ENCODE measurements at places on chromosomes 6 and 20.

GRCh38 chr6:46491628-46492547, 639 bp upstream of the RCAN2 start:
- no peak for DNase-seq

DNA sequence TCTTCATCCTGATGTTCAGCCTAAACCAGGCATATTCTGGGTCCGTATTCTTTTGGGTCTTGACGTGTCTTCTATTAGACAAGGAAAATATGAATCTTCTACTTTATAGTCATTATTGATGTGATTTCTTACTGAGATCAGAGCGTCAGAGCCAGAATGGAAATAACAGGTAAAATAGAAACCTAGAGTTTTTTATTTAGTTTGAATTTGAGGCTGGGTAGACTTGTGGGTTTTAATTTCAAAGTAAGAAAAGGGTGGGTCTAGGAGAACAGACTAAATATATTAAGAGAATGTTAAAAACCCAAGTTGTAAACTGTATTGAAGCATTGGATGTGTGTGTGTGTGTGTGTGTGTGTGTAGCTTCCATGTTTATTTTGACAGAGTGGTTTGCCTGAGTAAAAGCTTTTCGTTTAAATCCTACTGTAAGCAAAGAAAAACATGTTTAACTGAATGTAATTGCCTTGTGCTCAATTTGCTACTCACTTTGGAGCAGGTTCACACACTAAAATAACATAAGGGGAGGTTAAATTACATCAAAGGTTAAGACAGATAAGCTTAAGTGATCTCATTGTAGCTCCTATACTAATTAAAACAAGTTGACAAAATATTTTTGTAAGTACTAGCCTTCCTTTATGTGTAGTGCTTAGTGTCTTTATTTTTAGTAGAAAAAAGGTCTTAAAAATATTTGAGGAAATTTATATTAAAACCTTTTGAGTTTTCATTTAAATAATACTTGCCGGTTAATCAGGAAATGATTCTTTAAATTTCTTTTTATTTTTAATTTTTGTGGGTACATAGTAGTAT, 17.4 kb downstream of the HECA start:
- no peak for DNase-seq

- DNase-seq, result no peak
Measured at GRCh38 chr20:51636123-51636522, 93.6 kb upstream of the NFATC2 start.

GRCh38 chr20:37943501-37944455, 40.9 kb downstream of the VSTM2L start:
- DNase-seq, result no peak

DNA sequence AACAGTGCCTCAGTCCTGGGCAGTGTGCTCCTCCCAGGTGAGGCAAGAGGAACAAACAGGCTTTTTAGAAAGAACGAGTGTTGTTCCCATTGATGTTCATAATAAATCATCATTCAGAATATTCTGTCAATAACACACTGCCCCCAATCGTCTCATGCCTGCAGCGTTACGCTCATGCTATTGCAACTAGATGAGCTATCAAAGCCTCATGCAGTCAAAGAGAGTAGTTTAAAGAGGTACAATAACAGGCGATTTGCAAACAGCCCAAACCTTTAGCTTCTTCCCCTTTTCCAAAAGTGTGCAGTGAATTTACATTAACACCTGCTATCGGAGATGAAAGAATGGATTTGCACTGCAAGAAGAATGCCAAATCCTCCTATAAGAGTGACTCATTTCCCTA, 1164.7 kb upstream of the MAP3K7 start:
- no peak for DNase-seq

DNA sequence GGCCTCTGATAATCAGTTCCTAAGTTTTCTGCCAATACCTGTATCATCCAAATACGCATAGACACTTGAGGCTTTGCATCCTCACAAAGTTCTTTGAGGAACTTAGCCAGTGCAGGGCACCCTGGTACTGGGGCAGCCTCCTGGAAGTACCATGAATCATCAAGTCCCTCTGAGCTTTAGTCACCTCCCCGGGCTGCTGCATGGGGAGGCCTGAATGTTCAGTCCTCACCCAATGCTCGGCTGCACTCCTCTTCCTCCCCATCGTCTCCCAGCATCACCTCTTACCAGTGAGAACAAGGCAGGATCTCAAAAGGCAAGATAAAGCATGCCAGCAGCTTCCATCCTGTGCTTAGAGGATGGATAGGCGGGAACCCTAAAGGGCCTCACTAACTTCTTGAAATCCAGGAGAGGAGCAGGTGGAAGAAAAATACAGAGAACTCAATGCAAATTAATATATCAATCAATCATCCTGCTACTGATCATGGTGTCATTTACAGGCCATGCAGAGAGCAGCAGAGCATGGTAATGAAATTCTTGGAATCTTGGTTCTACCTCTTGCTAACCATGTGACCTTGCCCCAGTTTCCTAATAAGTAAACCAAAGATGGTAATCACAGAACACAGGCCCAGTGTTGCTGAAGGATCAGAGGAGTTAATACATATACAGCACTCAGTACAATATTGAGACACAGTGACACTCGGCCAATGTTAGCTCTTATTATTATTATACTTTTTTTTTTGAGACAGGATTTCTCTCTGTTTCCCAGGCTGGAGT, 4.7 kb upstream of the CCN6 start:
- no peak for DNase-seq

- DNase-seq, result no peak
Measured at GRCh38 chr20:49768204-49769047, 44.2 kb upstream of the SLC9A8 start.

DNA sequence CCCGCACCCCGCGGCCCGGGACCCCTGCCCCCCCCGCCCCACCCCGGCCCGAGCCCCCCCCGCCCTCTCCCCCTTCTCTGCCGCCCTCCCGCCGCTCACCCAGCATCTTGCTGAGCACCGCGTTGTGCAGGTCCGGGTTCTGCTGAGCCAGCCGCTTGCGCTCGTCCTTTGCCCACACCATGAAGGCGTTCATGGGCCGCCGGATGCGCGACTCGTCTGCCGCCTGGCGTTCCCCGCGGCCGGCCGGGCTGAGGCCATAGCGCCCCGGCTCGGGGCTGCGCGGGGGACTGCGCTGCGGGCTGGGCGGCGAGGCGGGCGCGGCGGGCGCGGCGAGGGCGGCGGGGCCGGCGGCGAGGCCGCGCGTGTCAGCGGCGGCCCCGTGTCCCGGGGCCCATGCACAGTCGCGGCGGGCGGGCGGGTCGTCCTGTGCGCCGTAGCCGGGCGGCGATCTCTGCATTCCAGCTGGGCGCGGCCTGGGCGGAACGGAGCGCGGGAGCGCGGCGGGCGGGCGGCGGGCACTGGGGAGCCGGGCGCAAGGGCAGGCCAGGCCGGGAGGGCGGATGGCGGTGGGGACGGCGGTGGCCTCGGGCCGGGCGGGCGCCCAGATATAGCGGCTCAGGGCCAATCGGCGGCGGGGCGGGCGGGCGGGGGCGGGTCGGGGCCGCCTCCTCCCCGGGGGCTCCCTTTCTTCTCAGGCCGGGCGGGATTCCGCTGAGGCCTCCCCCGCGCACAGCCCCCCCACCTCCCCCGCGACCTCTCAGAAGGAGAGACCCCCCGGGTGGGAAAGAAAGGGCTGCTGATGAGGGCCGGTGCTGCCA, at the start of gene SOX18:
TSS of gene SOX18 (minus strand) at position 580 of the 818 bp plus-strand sequence. CDS start at position 457, 123 bp downstream.
- no peak for DNase-seq

- no peak for DNase-seq
Measured at GRCh38 chr6:42453654-42454427, 2.1 kb upstream of the TRERF1 start.

DNA sequence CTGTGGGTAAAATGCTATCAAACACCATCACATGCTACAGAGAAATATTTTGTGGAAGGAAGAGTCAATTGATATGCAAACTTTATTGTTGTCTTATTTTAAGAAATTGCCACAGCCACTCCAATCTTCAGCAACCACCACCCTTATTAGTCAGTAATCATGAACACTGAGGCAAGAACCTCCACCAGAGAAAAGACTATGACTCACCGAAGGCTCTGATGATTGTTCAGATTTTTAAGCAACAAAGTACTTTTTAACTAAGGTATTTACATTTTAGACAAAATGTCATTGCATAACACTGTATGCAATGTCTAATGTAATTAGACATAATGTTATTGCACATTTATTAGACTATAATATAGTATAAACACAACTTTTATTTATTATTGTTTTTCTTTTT, 26.2 kb upstream of the MMP24 start:
- DNase-seq, result no peak

DNA sequence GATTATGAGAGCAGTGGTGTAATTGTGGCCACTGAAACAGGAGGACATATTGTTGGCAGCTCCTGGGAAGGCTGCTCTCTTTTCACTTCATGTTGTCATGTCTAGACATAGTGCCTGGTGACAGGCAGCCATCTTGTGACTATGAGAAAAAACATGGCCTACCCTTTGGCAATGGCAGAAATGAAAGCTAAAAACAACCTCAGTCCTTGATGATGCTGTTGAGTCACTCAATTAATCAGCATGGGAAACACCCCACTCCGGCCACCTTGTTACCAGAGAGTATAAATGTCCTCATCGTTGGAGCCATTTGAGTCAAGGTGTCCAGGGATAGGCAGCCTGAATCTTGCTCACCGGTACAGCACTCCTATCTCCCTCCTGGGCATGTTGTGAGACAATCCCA, 31.2 kb upstream of the HMGA1 start:
- no peak for DNase-seq

DNA sequence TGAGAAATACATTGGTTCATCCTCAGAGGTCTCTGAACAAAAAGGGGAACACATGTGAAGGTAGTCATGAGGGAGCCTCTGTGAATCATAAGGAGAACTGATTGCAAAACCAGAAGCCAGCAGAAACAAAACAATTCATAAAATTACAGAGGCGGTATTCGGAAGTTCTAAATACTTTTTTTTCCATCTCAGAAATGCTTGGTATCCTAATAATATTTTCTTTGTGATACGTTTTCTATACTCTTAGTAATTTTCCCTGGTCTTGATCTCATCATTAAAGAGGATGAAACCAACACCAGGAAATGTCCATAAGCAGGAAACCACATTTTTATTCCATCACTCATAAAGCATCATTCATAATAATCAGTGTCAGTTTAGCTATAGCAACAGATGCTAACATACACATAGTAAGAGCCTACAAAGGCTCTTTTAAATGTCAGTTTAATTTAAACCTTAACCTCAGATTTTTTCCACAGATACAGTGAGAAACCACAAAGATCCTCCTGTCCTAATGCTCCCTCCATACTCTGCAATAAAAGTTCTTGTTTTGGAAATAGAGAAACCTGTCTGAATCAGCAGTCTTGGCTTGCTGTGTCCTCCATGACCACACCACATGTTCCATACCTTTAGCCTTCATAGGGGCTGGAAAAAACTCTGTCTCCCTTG, 29.2 kb downstream of the SGK1 start:
- no peak for DNase-seq

GRCh38 chr20:12455148-12455547, 537.5 kb downstream of the BTBD3 start:
- no peak for DNase-seq

- no peak for DNase-seq
Measured at GRCh38 chr6:136775548-136775947, 16.7 kb downstream of the MAP3K5 start.

DNA sequence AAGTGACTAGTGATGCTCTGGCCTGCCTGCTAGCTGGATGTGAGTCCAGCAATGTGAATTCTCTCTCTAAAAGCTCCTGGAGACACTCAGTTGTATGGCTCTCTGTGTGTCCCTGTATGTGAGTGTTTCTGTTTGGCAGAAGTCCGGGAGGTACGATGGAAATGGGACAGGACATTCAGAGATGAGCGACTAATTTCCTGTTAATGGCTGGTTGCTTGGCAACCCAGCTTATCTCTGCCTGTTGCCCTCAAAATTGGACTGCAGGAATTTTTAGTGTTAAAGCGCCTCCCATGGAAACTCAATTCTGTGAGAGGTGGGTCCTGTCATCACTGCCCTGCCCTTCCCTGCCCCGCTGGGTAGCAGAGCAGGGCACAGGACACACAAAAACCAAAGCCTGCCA, 136.8 kb upstream of the LRFN2 start:
- DNase-seq, result no peak

DNA sequence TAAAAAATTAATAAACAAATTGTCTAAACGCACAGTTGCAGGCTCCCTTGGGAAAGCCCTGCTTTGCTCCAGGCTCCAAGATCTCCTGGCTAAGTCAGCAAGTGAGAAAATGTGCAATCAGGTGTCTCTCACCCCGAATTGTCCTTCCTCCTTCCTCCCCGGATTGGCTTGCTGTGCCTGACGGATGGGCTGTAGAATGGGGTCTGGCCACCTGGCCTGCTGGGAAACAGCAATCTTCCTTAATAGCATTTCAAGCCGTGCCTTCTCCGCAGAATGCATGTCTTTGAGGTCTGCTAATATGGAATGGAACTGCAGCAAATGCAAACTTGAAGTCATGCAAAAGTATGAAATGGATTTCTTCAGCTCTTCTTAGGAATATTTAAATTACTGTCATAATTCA, 43.7 kb upstream of the CDKAL1 start:
- no peak for DNase-seq

DNA sequence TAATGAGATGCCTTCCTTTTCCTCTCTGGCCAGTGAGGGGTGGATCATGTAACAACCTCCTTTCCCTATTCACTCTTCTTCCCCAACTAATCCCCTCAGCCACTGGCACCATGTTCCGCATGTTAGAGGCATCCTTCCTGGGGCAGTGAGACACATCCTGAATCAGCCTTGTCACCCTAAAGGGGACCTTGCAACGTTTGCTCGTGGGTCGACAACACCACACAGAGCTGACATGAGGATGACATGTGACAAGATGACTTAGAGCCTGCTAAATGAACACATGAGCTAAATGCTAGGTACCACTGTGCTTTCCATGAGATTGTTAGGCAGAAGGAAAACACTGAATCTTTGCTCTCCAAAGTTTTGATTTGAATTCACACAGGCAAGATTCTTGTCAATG, 129.2 kb downstream of the ATXN1 start:
- no peak for DNase-seq

- no peak for DNase-seq
Measured at GRCh38 chr6:39206250-39206721, 23.0 kb downstream of the KCNK5 start.

Measured in activated effector memory CD4-positive, alpha-beta T cell treated with Interleukin-2 at 50 U/mL for 16 hours (primary cell).